ENCODE measurements at places on chromosomes 2 and 18.

DNA sequence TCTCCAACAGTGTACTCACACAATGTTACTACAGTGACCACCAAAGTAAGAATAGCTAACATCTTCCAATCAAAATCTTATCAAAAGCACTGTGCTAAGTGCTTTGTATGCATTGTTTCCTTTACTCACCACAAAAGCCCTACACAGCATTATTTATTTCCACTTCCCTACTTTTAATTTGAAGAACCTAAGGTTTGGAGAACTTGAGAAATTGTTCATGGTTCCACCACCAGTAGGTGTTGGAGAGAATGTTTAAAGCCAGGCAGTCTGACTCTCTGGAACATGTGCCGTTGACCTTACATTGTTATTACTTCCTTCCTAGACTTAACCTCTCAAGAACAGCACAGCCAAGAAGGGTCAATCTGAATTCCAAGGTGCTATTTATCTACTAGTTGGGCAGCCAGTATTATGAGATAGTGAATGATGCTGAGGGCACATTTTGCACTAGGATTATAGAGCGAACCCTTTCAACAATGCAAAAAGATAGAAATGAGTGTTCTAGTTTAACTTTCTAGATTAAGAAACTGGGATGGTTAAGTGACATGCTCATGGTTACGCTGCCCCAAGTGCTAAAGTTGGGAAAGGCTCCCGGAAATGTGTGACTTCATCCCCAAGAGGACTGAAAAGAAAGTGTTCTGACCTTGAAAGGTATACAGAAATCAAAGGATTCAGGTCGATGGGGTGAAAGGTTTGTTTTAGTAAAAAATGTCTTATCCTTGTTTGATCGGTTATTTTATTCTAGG is 55.2 kb upstream of the FAM136A start:
- DNase-seq = no peak

- DNase-seq = no peak
Observed at GRCh38 chr18:10405816-10406663, 48.4 kb upstream of the APCDD1 start.

DNA sequence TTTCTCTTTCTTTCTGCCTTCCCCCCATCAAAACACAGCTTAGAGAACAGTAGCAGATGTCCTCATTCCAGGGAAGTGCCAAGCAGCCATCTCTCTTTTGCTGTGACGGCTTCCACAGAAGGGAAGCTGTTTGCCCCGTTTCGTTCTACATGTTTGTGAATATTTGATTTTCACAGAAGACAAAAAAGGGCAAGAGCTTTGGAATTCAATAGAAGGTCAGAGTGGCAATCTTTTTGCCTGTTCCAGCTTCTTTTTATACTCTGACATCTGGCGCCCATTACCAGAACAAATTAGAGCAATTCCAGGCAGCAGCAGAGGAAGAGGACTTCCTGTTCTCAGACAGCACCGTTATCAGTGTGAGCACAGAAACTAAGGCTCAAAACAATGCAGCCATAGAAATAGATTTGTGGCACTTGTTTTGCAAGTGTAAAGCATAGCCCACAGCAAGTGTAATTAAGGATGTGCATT is 79.0 kb upstream of the CDH19 start:
- no peak for DNase-seq

DNA sequence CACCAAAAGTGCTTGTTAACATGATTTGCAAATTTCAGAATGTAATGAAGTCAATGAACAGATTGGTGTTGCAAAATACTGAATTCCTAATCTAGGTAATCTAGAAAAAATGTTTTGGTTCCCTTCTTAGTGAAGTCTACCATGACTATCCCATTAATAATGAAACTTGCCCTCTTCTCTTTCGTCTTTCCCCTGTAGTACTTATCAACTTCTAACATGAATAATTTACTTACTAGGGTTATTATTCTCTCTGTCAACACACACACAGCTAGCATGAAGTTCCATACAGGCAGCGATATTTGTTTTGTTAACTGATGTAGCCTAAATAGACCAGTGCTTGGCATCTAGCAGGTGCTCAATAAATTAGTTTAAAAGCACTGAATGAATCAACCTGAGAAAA is 160.2 kb downstream of the NCK2 start:
- DNase-seq = no peak

DNA sequence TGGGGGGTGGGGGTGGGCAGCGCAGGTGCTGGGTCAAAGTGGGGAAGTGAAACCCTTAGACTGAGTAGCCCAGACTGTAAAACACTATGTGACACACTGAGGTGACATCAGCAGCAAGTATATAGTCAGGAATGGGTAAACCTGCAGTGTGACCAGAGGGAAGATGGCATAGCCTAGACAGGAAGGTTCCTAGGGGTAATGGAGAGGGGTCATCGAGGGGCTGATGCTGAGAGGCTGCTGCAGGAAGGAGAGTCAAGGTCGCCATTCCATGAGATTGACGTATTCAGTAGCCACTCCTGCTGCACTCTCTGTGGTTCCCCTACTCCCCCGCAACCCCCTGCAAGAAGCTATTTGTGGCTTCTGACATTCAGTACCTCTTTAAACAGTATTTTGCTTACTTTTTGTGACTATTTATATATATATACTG is 111.7 kb downstream of the CHST9 start:
- DNase-seq = no peak

DNA sequence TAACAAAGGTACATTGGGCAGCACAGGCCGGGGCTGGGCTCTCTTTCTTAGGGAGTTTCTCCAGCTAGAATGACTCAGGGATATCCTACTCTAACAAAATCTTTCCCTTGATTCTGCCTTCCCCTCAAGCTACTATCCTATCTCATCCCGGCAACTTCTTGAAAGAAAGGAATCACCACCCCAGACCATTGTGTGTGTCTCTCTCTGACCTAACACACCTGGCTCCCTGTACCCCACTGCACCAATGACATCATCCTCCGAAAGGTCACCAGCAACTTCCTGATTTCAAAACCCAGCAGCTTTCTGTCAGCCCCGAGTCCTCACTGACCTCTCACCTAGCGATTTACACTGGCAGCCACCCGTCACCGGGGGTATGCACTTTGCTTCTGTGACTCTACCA is 72.1 kb upstream of the MAP4K4 start:
- no peak for DNase-seq

DNA sequence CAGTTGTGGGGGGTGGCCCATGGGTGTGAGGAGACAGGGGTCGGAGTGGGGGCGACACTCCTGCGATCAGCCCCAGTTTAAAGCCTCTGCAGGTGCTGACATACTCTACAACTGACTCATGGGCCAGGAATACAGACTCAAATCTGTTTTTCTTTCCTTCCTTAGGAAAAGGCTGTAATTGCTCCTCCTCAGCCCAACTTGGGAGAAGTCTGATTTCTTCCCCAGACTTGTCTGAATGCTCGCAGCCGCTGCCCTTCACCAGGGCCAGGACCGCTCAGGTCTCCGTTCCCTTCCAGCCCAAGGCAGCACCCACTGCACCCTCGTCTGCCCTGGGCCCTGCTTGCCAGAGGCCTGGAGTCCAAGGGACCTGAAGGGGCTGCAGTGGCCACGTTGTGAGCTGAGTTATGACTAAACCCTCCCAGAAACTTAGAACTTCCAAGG is 41.3 kb downstream of the RHOB start:
- DNase-seq = no peak

DNA sequence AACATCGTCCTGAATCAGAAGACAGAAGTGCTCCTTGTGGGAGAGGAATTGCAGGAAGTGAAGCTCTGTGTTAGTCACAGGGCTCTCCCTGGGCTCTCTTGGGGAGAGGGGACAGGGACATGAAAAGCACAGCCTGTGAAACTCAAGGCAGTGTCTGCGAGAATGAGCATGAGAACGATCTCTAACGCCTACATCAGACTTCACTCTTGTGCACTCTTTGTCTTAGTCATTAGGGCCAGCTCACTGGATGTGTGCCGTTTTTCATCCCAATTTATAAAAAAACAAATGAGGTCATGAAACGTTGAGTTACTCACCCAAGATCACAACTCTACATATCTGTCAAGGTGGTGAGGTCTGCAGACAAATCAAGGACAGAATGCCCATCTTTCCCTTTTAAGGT is 27.0 kb upstream of the TWIST2 start:
- DNase-seq = no peak

DNA sequence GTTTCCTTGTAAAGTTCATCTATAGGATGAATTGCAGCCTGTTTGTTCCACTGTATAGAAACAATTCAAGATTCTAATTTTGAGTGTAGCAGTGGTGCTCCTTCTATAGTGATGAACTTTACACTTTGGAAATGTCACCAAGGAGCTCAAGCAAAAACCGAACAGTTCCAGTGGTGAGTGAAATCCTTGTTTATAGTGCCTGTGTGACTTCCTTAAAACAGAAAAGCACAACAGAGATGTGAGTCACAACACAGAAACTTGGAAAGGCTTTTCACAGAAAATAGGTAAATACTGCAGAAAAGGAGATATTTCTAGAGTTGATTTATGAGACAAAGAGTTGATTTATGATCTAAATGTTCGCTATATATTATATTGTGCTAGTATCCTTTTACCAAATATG is 482.0 kb downstream of the PTPRM start:
- DNase-seq = no peak

- no peak for DNase-seq
Observed at GRCh38 chr2:38130876-38131275, 54.9 kb upstream of the CYP1B1 start.

DNA sequence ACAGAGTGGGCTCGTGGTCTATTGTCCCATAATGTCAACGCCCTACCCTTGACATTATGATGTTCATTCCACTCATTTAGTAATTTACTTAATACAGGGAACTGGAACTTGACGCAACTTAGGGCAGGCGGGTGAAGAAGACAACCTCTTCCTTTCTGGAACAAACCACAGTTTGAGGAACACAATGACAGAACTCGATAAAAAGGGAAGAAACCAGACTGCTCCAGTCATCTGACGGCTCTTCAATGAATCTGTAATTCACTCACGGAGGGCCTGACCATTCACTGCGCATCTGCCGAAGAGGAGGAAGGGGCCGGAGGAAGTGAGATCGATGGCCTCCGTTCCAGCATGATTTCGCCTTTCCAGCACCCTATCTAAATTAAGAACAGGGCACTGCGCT is 83.2 kb downstream of the BCL2 start:
- no peak for DNase-seq

DNA sequence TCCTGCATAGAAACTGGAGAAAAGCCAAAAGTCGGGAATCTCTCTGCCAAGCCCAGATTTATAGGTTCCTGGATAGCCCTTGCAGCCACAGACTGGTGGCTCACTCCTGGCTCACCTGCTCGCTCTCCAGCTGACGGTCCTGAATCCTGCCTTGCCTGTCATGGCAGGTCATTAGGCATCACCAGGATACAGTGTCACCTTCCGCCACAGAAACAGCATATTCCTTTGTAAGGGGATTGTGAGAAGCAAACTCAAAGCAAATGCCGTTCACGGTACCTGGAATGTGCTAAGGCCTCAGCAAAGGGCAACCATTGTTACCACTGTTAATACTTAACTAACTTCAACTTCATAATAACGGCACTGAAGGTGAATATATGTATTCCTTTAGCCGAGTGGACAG is 57.1 kb upstream of the GPR45 start:
- no peak for DNase-seq

- peak; percentile 54 for DNase-seq
Observed at GRCh38 chr18:79380816-79381806, 14.6 kb upstream of the NFATC1 start.

GRCh38 chr2:10165282-10165681 is 42.7 kb downstream of the RRM2 start:
- no peak for DNase-seq

DNA sequence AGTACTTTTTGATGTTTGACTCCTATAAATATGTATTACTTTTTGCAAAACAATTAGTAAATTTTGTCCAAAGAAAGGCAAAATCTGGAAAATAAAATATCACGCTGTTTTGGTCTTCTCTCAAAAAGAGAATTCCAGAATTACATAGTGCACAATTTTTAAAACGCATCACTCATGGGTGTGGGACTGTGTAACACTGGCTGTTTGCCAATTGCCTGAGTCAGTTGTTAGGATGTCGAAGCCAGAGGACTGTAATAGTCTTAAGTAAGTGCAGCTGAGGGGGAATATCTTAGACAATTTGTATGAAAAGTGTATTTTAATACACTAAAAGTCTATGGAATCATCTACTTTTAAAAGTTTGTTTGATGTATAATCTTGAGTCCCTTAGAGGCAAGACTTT is 24.1 kb upstream of the EPHA4 start:
- DNase-seq = no peak

- DNase-seq = no peak
Observed at GRCh38 chr2:169291517-169291916, 70.8 kb downstream of the LRP2 start.

DNA sequence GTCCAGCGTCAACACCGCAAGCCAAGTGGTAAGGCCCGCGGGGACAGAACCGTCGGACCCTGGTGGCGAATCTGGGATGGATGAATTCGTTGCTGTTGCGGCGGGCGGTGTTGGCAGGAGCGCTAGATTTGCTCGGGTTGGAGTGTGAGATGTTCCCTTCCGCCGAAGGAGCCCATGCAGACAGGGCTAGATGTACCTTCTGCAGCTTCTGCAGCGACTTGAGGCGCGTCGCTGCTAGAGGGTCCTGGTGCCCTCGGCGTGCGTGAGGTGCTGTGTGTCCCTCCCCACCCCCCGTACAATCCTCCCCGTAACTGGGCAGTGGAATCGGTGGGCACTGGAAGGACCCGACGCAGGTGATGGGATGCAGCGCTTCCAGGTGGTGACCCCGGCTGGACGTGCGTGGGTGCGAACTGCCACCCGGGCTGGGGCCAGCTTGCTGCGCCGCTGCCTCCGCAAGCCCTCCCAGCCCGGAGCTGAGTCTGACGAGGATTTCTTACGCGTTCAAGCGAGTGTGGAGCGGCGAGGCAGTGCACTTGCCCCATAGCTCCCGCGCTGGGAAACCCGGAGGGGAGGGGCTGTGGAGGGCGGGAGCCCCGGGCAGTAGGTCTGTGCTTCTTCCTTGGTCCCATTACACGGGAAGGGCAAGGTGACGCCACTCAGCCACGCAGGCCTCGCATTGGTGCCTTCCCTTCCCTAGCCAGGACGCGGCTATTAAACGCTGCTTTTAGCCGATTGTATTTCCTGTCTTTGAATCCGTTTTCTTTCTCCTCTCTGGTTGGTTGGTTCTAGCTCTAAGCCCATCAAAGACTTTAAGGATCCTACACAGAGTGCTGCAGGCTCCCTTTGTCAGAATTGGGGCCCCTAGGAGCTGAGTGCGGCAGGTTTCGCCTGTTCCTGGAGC is 34.2 kb downstream of the CHRNA1 start:
- no peak for DNase-seq

All from activated T-helper 1 cell treated with anti-CD3 and anti-CD28 coated beads, Interleukin-2, amount 50 U/mL, for 16 hours (primary cell).